NCI-H1694 (cell line): ENCODE measurements at places on chromosomes 11 and 22.

DNA sequence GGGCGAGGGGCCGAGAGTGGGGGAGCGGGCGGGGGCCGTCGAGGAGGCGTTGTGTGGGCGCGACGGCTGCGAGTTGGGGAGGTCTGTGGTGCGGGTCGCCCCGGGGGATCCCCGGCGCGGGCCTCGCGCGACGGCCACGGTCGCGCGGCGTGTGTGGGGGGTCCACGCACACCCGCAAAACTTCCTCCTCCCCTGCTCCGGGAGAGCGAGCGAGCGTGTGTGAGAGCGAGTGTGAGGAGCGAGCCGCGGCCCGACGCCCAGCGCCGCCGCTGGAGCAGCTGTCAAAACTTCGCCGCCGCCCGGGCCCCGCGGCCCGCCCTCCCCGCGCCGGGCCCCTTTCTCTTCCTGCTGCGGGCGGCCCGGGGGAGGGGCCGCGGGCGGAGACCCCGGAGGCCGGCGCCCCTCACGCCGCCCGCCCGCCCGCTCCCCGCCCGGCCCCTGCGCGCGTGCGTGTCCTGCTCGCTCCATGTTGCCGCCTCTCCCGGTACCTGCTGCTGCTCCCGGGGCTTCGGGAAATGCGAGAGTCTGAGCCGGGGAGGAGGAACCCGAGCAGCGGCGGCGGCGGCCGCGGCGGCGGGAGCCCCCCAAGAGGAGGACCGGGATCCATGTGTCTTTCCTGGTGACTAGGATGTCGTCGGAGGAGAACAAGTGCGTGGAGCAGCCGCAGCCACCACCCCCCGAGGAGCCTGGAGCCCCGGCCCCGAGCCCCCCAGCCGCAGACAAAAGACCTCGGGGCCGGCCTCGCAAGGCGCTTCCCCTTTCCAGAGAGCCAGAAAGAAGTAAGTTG lies 9.0 kb upstream of the CCT8L2 start:
- DNase-seq = no peak

GRCh38 chr11:16604794-16605388 lies 133.6 kb upstream of the C11orf58 start:
- no peak for DNase-seq

GRCh38 chr11:133693110-133693509 lies 152.2 kb downstream of the SPATA19 start:
- no peak for DNase-seq

- no peak for DNase-seq
These were observed 752.7 kb downstream of the METTL15 start for GRCh38 chr11:28860893-28861292.

GRCh38 chr11:37503411-37504059 lies 905.5 kb upstream of the RAG2 start:
- DNase-seq = no peak

DNA sequence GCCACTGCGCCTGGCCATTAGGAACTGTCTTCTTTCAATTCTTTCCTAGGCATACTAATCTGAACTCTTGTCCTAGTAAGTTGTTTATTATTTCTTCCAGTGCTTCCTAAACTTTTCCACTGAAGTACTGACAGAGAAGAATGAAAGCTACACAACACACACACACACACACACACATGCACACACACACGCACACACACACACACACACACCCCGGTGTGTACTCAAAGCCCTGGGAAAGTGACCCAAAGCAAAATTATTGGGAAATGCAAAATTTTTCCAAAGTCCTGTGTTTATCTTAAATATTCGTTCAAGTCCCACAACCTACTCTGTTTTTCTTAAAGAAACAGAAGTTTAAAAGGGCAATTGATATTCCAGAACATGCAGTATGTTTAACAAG lies 19.4 kb upstream of the SIK2 start:
- DNase-seq = no peak

- no peak for DNase-seq
These were observed 50.9 kb downstream of the IGF2 start for GRCh38 chr11:2088284-2088683.

DNA sequence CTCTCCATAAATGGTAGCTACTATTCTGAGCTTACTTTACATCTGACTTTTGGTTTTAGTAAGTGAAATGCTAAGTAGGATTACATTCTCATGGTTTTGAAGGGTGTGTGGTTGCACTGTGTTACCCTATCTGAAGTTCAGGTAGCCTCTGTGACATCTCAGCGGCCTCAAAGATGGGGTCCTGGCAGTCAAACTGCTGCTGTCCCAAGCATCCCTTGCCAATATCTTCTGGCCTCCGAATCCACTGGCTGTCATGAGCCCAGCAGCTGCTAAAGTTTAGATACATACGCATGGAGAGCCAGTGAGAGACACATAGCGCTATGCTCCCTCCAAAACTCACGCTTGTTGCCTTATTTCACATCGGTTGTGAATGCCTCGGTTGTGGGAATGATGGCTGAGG lies 34.9 kb downstream of the UBASH3B start:
- DNase-seq = no peak

- DNase-seq = no peak
These were observed 6.0 kb downstream of the CCDC157 start for GRCh38 chr22:30362651-30363281.

DNA sequence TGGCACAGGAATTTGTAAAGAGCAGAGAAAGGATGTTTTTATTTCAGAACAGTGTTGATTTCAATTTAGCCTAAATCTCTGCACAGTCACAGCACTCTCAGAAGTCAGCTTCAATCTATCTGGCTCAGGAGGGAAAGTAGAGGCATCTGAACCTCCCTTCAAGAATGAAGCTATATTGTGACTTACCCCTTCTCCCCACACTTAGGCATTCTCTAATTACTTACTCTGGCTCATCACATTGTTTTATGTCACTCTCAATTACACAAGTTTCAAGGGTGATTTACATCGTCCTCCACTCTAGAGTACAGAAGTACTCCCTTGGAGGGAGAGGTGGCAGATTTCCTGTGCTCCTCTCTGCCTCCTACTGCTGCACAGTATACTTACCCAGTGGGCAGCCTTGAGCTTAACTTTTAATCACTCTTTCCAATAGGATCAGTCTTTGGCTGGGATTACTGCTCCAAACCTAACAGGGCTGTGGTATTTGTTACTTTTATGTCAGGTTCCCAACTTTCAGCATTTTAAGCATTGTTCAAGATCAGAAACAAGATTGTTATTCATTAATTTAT lies 211.4 kb downstream of the AASDHPPT start:
- DNase-seq = no peak

GRCh38 chr11:280706-281485 lies 2.7 kb downstream of the NLRP6 start:
- no peak for DNase-seq

GRCh38 chr11:2641623-2642022 lies 58.2 kb downstream of the KCNQ1OT1 start:
- DNase-seq = no peak

- DNase-seq = peak; percentile 34
These were observed 27.5 kb downstream of the DHCR7 start for GRCh38 chr11:71420455-71421241.

DNA sequence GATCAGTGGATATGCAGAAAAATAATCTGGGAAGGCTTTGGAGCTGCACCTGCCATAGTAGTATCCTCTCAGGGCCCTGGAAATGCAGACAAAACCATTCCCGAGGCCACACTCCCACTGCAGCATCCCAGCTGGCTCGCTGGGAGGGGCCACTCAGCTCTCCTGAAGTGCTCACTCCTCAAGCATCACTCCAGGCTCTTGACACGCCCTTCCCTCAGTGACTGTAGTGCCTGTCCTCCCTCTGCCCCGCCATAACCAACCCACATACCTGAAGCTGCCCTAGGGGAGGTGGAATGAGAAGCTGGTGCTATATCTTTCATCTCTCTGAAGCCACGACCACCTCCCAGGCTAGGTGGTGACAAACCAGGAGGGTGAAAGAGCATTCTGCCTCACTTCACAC lies 4.8 kb downstream of the DSCAML1 start:
- DNase-seq = no peak

DNA sequence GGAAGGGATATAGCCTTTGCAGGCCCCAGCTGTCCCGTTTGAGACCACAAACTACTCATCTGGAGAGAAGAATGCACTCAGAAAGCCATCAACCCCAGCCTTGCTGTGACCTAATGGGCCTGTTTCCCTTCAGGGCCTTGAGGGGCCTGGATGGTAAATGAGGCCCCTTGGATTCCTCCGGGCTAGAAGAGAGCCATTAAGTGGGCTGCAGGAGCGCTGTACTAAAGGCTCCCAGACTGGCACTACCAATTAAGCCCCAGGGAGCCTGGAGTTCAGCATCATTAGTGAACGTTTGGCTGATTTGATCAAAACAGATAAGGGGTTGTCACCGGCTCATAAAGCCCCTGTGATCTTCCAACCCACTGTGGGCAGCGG lies 23.0 kb downstream of the CD5 start:
- DNase-seq = no peak

DNA sequence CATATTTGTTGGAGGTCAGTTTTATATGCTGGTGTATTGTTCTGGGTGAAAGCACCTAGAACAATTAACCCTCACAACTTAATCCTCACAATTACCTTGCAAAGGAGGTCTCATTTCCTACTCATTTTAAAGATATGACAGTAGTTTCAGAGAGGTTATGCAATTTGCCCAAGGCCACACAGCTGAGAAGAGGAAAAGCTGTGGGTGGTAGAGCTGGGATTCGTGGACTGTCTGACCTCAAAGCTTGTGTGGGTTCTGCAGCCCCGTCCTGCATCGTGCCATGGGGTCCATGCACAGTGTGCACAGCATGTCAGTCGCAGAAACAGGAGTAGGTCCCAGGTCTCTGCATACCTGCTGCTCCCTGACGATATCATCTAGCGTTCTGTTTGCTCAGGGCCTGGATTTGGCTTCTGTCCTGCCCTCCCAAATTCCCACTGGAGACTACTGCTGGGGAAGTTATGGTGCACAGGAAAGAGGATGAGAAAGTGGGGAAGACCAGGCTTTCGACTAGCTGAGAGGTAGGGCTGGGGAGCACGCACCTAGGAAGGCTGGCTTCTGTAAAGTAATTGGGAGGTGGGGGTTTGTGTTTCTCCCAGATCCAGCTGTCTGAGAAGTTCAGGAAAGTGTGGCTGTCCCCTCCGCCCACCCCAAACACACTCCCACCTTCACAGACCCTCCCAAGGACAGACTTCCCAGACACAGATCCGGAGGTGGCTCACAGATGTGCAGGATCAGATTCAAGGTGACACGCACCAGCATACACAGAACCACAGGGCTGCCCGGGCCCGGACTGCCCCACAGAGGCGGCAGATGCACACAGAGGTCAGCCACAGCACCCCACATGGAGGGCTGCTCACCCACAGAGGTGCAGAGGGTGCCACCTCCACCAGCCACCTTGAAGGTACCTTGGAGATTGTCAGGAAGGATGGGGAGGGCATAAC lies 2.0 kb downstream of the BACE1 start:
- DNase-seq = no peak

- DNase-seq = no peak
These were observed 475.4 kb upstream of the CHORDC1 start for GRCh38 chr11:90698238-90698637.

DNA sequence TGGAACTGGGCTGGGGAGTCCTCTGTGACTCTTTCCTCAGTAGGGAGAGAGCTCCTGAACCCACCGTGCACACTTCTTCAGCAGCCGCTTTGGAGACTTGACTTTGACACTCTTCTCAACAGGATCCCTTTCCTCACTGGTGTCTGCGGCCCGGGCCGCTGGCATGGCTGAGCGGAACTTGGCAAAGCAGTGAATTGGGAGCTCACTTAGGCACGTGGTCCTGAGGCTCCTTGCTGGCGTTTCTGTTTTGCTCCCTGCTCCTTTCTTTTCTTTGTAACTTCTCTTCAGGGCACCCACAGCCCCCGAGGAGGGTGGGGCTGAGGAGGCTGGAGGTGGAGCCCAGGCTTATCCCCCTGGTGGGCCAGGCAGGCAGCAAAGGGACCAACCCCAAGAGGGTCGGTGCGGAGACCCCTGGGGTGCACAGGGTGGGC lies 8.4 kb upstream of the KCNQ1OT1 start:
- DNase-seq = no peak

DNA sequence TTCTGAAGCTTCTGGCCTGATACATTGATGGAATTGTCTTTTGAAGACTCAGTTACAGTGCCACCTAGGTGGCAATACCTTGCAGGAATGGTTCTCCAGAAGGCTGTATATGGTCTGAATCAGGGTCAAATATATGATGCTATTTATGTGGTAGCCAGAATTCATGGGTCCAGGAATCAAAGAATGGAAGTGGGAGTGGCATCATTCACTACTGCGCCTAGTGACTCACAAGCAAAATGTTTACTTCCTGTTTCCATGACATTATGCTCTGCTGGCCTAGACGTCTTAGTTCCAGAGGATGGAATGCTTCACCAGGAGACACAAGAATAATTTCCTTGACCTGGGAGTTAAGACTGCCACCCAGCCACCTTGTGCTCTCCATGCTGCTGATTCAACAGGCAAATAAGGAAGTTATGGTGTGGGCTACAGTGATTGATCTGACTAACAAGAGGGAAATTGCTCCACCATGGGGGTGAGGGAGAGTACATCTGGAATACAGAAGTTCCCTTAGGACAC lies 491.8 kb downstream of the ETS1 start:
- no peak for DNase-seq

DNA sequence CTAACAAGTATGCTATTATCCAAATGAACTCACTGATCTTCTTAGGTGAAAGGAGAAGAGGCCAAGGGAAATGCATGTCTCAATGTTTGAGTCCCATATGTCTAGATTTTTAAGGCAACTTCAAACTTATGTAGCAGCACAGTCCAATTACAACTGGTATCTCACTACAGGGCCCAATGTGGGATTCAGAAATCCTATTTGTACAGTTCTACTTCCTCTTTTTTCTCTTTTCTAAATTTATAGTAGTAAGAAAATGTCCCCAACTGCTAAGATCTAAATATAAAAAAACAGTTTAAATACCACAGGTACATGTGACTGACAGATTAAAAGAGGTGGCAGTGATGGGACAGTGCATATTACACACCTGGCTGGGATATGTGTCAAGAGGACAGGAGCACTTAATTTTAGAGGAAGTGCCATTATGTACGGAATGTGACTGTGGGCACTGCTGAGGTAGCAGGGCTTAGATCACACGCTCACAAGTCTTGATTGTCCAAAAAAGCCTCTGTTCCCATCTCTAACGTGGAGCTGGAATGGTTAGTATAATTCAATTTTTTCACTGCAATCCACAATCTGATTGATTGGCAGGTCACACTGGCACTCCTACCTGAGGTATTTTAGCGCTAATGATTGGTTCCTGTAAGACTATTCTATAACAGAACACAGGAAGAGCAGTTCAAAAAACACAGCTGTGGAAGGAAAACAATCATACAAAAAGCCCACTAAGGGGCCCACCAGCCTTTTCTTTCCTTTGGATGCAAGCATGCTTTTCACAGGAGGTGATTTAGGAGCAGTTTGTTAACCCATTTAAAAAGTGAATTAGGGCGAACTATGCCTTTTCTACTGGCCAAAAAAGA lies 34.6 kb downstream of the APOL5 start:
- DNase-seq = no peak

- DNase-seq = no peak
These were observed 11.0 kb upstream of the MOB2 start for GRCh38 chr11:1497600-1497999.

- no peak for DNase-seq
These were observed 57.8 kb downstream of the BRD1 start for GRCh38 chr22:49769691-49770546.

GRCh38 chr11:9320047-9320446 lies 5.7 kb upstream of the TMEM41B start:
- no peak for DNase-seq

GRCh38 chr11:69746752-69747742 lies 28.1 kb downstream of the FGF4 start:
- no peak for DNase-seq
